ENCODE measurements at places on chromosomes 1 and 21. TPM values are rescaled to one million over a fixed set of nuclear protein-coding genes. Genes with fewer than 3 reads are reported as not detected.

The C1orf94 gene
- not detected for total RNA-seq

The PADI2 gene
- 0.52 TPM for total RNA-seq

The IGSF5 gene
- 4.3 TPM for total RNA-seq

The CDC7 gene
- total RNA-seq, result 0.52 TPM

The AKR7A3 gene
- 0.20 TPM for total RNA-seq

The SPRR3 gene
- total RNA-seq, result not detected

The TNNT2 gene
- 4,112 TPM for total RNA-seq

The SLC30A7 gene
- 8.1 TPM for total RNA-seq

The ERICH3 gene
- total RNA-seq, result 0.07 TPM

The SELE gene
- total RNA-seq, result 0.11 TPM

The ATP13A2 gene
- 24.2 TPM for total RNA-seq

The CELA3A gene
- not detected for total RNA-seq

- no peaks in the 10 kb centered on the region for H3K36me3 ChIP-seq
- no peaks in the 10 kb centered on the region for H3K27me3 ChIP-seq
- H3K27ac ChIP-seq, result no peak overlapping the region
- H3K4me1 ChIP-seq, result no peaks in the 10 kb centered on the region
Observed at GRCh38 chr1:194658090-194658439, 1471.7 kb upstream of the B3GALT2 start.

- H3K27ac ChIP-seq, result no peak overlapping the region
- no peaks in the 10 kb centered on the region for H3K36me3 ChIP-seq
- H3K4me1 ChIP-seq, result peaks cover 12% of the 10 kb centered on the region
- no peak for DNase-seq
Observed at GRCh38 chr1:76335882-76336281, 261.3 kb downstream of the ST6GALNAC3 start.

DNA sequence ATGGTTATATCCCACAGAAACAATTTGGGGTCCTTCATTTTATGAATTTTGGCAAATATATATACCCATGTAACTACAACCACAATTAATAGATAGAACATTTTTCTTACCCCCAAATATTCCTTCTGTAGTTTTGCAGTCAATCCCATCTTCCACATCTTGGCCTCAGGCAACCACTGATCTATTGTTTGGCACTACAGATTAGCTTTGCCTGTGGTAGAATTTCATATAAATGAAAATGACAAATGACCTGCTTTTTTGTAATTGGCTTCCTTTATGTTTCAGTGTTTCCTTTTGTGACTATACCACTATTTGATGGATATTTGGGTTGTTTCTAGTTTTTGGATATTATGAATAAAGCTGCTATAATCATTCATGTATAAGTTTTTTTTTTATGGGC, 91.5 kb downstream of the MAST2 start:
- H3K27me3 ChIP-seq, result no peaks in the 10 kb centered on the region
- H3K27ac ChIP-seq, result no peak overlapping the region
- no peak overlapping the region for H3K4me3 ChIP-seq
- DNase-seq, result no peak
- H3K36me3 ChIP-seq, result no peaks in the 10 kb centered on the region
- H3K4me1 ChIP-seq, result peaks cover 4% of the 10 kb centered on the region

DNA sequence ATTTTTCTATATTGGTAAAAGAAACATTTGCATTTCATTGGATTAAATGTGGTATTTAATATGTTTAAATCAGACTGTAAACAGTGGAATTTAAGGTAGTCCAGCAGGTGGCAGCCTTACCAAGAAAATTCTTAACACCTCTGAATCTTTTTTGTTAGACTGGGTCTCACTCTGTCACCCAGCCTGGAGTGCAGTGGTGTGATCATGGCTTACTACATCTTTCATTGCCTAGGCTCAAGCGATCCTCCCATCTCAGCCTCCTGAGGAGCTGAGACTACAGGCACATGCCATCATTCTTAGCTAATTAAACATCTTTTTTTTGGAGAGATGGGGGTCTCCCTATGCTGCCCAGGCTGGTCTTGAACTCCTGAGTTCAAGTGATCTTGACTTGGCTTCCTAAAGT, 98.8 kb downstream of the RABGAP1L start:
- no peak overlapping the region for H3K27ac ChIP-seq
- no peak overlapping the region for H3K4me3 ChIP-seq
- no peaks in the 10 kb centered on the region for H3K4me1 ChIP-seq
- H3K27me3 ChIP-seq, result no peaks in the 10 kb centered on the region
- peaks cover 8% of the 10 kb centered on the region for H3K36me3 ChIP-seq

GRCh38 chr21:33998402-33998801, 75.0 kb upstream of the MRPS6 start:
- H3K4me1 ChIP-seq, result no peaks in the 10 kb centered on the region
- H3K36me3 ChIP-seq, result no peaks in the 10 kb centered on the region
- no peak for DNase-seq
- H3K4me3 ChIP-seq, result no peak overlapping the region

GRCh38 chr1:162956922-162957321, 95.9 kb upstream of the CCDC190 start:
- no peak overlapping the region for H3K27ac ChIP-seq
- no peak overlapping the region for H3K4me3 ChIP-seq

DNA sequence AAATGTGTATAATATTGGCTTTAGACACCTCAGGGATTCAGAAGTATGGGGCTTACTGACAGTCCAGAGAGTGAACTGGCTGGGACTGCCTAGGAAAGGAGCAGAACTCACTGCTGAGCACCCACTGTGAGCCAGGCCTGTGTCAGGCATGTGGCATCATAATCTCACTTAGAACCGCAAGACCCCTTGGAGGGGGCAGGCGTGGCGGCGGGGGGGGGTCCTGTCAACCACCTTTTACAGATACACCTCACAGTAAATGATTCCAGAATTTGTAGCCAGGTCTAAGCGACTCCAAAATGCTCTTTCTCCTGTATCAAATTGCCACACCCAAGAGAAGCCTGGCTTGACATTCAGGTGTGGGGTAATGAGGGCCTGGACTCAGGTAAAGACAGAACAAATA, 235.5 kb downstream of the KCNH1 start:
- H3K27me3 ChIP-seq, result no peaks in the 10 kb centered on the region
- no peak for DNase-seq
- H3K4me3 ChIP-seq, result no peak overlapping the region
- no peaks in the 10 kb centered on the region for H3K36me3 ChIP-seq

DNA sequence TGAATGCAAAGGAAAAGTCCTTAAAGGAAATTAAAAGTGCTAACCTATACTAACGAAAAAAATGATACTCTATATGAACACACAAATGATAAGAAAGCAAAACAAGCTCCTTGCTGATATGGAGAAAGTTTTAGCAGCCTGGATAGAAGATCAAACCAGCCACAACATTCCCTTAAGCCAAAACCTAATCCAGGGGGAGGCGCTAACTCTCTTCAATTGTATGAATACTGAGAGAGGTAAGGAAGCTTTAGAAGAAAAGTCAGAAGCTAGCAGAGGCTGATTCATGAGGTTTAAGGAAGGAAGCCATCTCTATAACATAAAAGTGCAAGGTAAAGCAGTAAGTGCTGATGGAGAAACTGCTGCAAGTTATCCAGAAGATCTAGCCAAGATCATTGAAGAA, 3.4 kb downstream of the KRTAP23-1 start:
- H3K4me1 ChIP-seq, result no peaks in the 10 kb centered on the region
- no peak for DNase-seq
- no peaks in the 10 kb centered on the region for H3K27me3 ChIP-seq
- H3K36me3 ChIP-seq, result no peaks in the 10 kb centered on the region
- no peak overlapping the region for H3K27ac ChIP-seq

- H3K36me3 ChIP-seq, result no peaks in the 10 kb centered on the region
- no peak overlapping the region for H3K4me3 ChIP-seq
- H3K4me1 ChIP-seq, result peaks cover 15% of the 10 kb centered on the region
- H3K27ac ChIP-seq, result no peak overlapping the region
Observed at GRCh38 chr1:183730886-183731573, 73.9 kb upstream of the RGL1 start.

GRCh38 chr1:150874455-150875196, 1.8 kb downstream of the ARNT start:
- H3K27ac ChIP-seq, result peak overlapping the region; percentile 100
- peaks cover 15% of the 10 kb centered on the region for H3K4me1 ChIP-seq
- no peaks in the 10 kb centered on the region for H3K27me3 ChIP-seq
- H3K4me3 ChIP-seq, result peak overlapping the region; percentile 98
- H3K36me3 ChIP-seq, result no peaks in the 10 kb centered on the region

DNA sequence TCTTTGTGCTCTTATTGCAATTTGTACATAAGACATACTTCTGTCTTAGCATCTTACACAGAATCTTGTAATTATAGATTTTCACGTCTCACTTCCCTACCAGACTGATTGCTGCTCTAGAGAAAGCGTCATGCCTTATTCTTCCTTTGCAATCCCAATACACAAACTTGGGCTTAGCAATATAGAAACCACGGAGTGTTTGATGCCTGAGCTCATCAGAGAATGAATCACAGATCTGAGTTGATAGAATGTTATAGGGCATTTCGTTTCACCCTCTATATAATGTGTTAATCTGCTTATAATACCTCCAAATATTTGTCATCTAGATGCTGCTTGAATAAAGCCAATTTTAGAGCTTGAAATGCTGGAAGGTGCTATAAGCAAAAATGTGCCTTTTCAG, 6.6 kb downstream of the FMO1 start:
- no peaks in the 10 kb centered on the region for H3K27me3 ChIP-seq
- no peaks in the 10 kb centered on the region for H3K36me3 ChIP-seq
- H3K4me3 ChIP-seq, result no peak overlapping the region
- peaks cover 12% of the 10 kb centered on the region for H3K4me1 ChIP-seq
- no peak overlapping the region for H3K27ac ChIP-seq
- DNase-seq, result no peak

DNA sequence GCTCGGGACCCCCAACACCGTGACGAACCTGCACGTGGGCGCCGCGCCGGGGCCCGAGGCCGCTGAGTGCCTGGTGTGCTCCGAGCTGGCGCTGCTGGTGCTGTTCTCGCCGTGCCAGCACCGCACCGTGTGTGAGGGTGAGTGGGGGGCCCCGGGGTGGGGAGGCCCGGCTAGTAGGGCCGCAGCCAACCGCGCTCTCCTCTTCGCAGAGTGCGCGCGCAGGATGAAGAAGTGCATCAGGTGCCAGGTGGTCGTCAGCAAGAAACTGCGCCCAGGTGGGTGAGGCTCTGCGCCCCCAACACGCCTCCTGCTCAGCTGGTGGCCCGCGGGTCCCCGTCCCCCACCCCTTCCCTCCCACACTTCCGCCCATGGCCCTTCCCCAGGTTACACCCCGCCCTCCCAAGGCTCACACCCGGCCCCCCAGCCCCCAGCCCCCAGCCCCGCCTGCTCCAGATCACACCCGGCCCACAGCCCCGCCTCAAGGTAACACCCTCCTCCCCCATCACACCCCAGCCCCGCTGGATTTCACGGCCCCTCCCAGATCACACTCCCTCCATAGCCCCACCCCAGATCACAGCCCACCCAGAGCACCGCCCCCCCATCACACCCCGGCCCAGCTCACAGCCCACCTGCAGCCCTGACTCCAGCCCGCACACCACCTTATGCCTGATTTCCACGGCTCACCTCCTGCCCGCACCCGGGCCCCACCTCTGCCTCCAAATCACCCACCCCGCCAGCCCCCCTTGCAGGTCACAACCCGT, 2.4 kb upstream of the MMP23B start:
- DNase-seq, result no peak
- no peak overlapping the region for H3K4me3 ChIP-seq
- H3K27me3 ChIP-seq, result peaks cover 6% of the 10 kb centered on the region

GRCh38 chr1:59046730-59047157, 250.2 kb upstream of the FGGY start:
- no peak overlapping the region for H3K27ac ChIP-seq
- no peak overlapping the region for H3K4me3 ChIP-seq
- peaks cover 12% of the 10 kb centered on the region for H3K4me1 ChIP-seq
- no peak for DNase-seq
- no peaks in the 10 kb centered on the region for H3K27me3 ChIP-seq
- no peaks in the 10 kb centered on the region for H3K36me3 ChIP-seq

DNA sequence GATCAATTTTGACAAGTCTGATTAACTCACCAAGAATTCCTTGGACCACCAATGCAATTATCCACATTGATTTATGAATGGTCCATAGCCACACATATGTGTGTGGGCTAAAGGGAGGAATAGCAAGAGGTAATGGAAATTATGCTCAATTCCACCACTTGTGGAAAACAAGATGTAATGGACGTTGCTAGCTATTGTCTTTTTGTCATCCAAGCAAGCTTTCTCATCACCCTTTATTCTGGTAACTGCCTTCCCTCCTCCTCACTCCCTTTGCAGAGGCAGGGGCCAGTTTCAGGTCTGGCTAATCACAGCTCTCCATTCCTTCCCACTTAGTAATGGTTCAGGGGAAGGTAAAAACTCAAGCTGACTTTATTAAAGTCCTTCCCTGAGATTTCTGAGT, 24.7 kb upstream of the RAB3GAP2 start:
- DNase-seq, result no peak
- H3K4me3 ChIP-seq, result no peak overlapping the region
- H3K36me3 ChIP-seq, result no peaks in the 10 kb centered on the region
- no peaks in the 10 kb centered on the region for H3K27me3 ChIP-seq
- H3K4me1 ChIP-seq, result peaks cover 12% of the 10 kb centered on the region
- H3K27ac ChIP-seq, result no peak overlapping the region

- DNase-seq, result peak; percentile 93
- H3K36me3 ChIP-seq, result no peaks in the 10 kb centered on the region
Observed at GRCh38 chr21:46038871-46039397, 57.4 kb downstream of the COL6A1 start.

DNA sequence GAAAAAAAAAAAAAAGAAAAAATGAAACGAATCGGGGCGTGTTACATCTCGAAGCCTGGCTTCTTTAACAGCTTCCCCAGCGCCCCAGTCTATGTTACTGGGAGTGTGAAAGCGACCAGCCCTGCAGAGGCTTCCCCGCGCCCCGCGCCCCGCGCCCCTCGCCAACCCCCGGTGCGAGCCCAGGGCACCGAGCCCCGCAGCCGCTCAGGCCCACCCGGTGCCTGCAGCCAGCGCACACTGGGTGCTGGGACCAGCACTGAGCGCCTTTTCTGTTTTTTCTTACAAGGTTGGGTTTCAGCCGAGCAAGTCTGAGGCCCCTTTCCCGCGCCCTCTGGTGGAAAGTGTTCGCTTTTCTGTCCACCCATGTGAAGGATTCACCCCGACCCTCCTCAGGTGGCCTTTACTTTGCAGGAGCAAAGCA, 42.1 kb upstream of the ZNF496 start:
- peak; percentile 68 for DNase-seq
- H3K27me3 ChIP-seq, result no peaks in the 10 kb centered on the region
- H3K4me3 ChIP-seq, result peak overlapping the region; percentile 19
- H3K27ac ChIP-seq, result no peak overlapping the region
- no peaks in the 10 kb centered on the region for H3K36me3 ChIP-seq

- no peak overlapping the region for H3K27ac ChIP-seq
- H3K4me1 ChIP-seq, result no peaks in the 10 kb centered on the region
- DNase-seq, result no peak
- no peak overlapping the region for H3K4me3 ChIP-seq
- H3K27me3 ChIP-seq, result no peaks in the 10 kb centered on the region
- peaks cover 57% of the 10 kb centered on the region for H3K36me3 ChIP-seq
Observed at GRCh38 chr1:237786066-237786719, 104.5 kb downstream of the ZP4 start.

DNA sequence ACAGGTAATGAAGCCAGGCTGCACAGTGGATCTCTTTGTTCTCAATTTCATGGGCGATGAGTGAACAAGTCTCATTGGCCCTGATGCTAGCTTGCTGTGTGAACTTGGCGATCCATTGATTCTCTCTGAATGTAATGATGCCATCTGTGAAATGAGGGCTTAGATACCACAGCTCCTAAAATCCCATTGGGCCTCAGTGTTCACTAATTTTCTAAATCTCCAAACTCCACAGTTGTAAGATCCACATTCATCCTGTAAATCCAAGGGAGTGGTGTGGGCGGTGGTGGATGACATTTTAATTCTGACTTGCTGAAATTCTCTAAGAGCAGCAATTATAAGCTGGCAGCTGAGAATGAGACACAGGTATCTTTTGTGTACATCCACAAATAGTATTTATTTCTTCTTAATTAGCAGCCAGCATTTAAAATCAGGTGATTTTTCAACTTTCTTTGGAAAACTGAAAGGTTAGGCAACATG, 9.6 kb upstream of the ACTL8 start:
- H3K4me3 ChIP-seq, result no peak overlapping the region
- H3K27ac ChIP-seq, result no peak overlapping the region
- H3K36me3 ChIP-seq, result no peaks in the 10 kb centered on the region
- no peak for DNase-seq
- H3K27me3 ChIP-seq, result no peaks in the 10 kb centered on the region

Data from right atrium auricular region (tissue), 2 donors.